ENCODE measurements at places on chromosomes 3 and 15. TPM values are rescaled to one million over a fixed set of nuclear protein-coding genes. Genes with fewer than 3 reads are reported as not detected.

The MYH15 gene
- 0.57 TPM for total RNA-seq

The TGFBR2 gene
- 179 TPM for total RNA-seq

The CLDN1 gene
- total RNA-seq, result 0.18 TPM

The P2RY14 gene
- 0.43 TPM for total RNA-seq

The ZBTB47 gene
- total RNA-seq, result 21.5 TPM

The GABRG3 gene
- total RNA-seq, result not detected

The CDHR4 gene
- under 0.01 TPM for total RNA-seq

The AADACL2 gene
- total RNA-seq, result not detected

The MYO5C gene
- 0.09 TPM for total RNA-seq

The LINGO1 gene
- total RNA-seq, result not detected

The CCDC174 gene
- 8.1 TPM for total RNA-seq

The LTK gene
- total RNA-seq, result not detected

The TGM5 gene
- total RNA-seq, result not detected

The ZDHHC23 gene
- total RNA-seq, result 0.74 TPM

The SLITRK3 gene
- total RNA-seq, result not detected

The HCLS1 gene
- 7.2 TPM for total RNA-seq

The ERC2 gene
- not detected for total RNA-seq

The SRP14 gene
- 285 TPM for total RNA-seq

The CYP11A1 gene
- 1.1 TPM for total RNA-seq

The ACAD11 gene
- 36.4 TPM for total RNA-seq

The KNG1 gene
- not detected for total RNA-seq

The CPNE9 gene
- not detected for total RNA-seq

The BCHE gene
- 0.28 TPM for total RNA-seq

The SMCO1 gene
- total RNA-seq, result not detected

The SLC9C1 gene
- total RNA-seq, result 0.14 TPM

The TAGLN3 gene
- total RNA-seq, result 0.74 TPM

The PLSCR2 gene
- not detected for total RNA-seq

The MASP1 gene
- total RNA-seq, result 319 TPM

The FBXL22 gene
- total RNA-seq, result 1.4 TPM

The EPHB3 gene
- 7.0 TPM for total RNA-seq

The TRIM71 gene
- total RNA-seq, result not detected

The PAK6 gene
- not detected for total RNA-seq

The LDHAL6B gene
- not detected for total RNA-seq

Data from smooth muscle cell of bladder (primary cell).